ENCODE measurements at places on chromosomes 13 and 19.
A peak's percentile ranks its signal among the peaks of the same experiment; 100 is the strongest.

DNA sequence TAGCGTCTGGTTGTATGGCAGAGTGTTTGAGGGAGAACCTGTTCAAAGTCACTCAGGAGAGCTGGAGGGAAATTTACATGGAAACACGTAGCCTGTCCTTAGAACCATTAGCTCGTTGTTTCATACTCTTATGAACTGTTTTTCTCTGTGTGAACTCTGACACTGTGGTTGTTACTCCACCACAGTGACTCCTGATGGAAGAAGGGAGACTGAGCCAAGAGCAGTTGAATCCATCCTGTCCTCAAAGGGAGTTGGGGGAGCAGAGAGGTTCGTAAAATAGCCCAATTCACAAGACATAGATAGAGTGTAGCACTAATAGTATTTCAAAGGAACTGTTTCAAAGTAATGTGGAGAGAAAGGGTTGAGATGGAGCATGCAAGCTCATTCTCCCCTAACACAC, 964.8 kb downstream of the PCDH9 start:
- no peak for DNase-seq

GRCh38 chr13:60402022-60402421, 5.0 kb downstream of the TDRD3 start:
- no peak for DNase-seq

DNA sequence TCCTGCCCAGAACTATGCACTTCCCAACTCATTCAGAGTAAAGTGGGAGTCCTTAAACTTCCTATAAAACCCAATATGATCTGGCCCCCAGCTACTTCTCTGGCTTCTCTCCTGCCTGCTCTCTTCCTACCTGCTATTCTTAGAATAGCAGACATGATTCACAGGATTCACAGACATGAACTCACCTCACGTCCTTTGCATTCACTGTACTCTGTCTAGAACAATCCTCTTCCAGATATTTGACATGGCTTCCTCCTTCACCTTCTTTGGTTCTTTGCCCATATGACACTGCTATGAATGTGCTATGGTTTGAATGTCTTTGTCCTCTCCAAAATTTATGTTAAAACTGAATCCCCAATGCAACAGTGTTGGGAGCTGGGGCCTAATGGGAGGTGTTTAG, 154.9 kb downstream of the UGGT2 start:
- no peak for DNase-seq

DNA sequence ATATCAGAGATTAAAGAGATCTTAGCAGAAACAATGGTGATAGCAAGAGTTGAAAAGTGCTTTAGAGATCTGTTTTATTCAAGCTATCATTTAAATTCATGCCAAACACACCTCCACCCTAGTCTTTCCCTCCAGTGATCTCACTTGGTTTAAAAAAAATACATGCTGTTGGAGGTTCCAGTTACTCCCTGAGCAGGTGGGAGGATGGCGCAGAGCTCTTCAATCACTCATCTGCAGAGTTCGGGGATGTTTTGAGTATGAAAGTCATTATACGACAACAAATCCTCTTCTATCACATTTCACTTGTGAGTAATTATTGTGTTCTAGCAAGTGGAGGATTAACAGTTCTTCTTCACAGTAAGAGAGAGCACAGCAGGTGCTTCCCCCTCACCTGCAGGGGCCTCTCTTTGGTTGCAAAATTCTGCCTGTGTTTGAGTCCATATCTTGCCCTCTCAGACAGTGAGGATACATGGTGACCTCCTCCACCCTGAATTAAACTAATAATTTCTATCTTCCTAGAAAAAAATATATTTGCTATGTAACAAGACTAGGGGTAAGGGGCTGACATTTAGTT, 376.7 kb downstream of the LIG4 start:
- peak; percentile 16 for DNase-seq

DNA sequence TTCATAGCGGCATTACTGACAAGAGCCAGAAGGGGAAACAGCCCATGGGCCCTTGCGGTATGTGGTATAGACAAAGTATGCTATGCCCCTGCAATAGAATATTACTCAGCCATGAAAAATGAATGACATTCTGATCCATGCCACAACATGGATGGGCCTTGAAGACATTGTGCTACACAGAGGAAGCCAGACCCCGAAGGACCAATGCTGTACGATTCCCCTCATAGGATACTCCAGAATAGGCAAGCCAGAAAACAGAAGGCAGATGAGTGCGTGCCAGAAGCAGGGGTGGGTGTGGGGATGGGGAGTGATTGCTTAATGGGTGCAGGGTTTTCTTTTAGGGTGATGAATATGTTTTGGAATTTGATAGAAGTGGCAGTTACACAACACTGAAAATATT, 342.0 kb downstream of the TEX29 start:
- DNase-seq, result no peak

Data from DMS153 (cell line).